ENCODE measurements at places on chromosomes 2 and 18.

- DNase-seq, result no peak
Measured at GRCh38 chr2:138979131-138979785, 199.1 kb upstream of the NXPH2 start.

DNA sequence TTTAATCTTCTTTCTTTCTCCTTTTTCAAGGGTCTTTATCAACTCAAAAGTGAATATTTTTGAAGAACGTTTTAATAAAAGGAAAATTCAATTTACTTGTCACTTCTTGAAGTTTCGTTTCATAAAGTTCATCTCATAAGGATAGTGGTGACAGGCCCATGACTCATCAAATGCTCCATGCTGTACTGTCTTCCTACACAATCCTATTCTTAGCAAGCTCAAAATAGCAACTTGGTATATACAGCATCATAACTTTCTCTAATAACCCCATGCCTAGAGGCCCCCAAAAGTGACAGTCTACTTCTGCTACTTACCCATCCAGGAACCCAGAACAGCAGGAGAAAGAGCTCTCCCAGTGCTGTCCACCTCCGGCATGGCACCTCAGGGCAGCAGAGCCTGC is 7.7 kb downstream of the FBXO15 start:
- no peak for DNase-seq

DNA sequence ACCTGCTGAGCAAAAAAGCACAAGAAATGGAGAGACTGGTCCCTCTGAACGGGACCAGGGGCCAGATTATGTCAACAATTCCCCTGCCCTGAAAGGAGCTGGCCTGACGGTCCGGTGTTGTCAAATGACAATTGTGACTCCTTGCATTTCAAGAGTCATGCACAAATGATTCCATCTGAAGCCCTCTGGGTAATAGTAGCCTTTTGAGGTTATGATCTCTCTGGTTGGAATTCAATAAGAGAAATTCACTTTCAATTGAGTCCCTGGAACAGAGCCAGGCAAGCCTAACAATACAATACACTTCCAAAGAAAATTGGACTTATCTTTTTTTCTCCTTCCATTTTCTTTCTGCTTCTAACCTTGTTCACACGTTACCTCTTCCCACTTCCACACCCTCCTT is 116.9 kb downstream of the C1D start:
- DNase-seq, result peak; percentile 65

- DNase-seq, result no peak
Measured at GRCh38 chr2:142307616-142308115, 176.8 kb upstream of the LRP1B start.

DNA sequence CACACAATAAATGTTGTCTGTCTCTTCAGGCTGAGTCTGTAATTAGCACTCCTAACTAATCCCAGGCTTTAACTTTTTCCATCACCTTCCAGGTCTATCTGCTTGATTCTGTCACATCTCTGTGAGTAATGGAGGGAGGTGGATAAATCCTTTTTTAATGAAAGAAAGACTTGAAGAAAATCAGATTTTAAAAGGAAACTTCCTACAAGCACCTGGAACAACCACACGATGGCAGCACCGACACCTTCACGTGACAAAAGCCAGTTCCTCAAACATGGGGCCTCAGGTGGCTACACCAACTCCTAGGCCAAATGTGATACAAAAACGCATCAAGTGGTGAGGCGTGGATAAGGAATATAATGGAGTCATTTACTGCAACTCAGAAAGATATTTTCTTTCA is 41.8 kb downstream of the TGFBRAP1 start:
- no peak for DNase-seq

GRCh38 chr2:220894069-220894468 is 678.0 kb downstream of the EPHA4 start:
- no peak for DNase-seq

GRCh38 chr2:18898271-18898670 is 308.9 kb upstream of the NT5C1B start:
- no peak for DNase-seq

GRCh38 chr2:200613692-200614091 is 27.9 kb downstream of the AOX1 start:
- no peak for DNase-seq

DNA sequence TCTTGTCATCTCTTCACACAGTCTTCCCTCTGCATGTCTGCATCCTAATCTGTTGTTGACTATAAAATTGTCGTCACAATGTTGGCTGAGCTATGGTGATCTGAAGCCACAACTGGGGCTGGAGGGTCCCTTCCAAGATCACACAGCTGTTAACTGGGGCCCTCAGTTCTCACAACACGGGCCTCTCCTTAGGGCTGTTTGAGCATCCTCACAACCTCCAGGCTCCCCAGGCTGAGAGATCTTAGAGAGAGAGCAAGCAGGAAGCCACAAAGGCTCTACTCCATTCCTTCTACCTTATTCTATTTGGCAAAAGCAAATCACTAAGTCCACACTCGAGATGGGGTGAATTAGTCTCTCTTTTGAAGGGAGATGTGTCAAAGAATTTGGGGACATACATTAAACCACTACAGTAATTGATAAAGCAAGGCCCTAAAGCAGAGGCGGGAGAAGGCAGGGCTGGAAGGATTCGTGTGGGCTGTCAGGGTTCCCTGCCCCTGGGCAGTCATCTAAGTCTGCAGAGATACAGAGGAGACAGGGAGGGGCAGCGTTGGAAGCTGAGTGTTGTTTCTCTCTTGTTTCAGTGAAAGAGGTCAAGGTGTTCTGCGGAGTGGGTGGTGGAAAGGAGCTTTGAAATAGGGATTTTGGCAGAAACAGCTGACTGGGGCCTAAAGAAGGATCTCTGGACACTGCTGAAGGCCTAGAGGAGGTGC is 15.9 kb downstream of the MYO7B start:
- DNase-seq, result no peak

GRCh38 chr2:88810017-88810416 is 118.5 kb downstream of the RPIA start:
- no peak for DNase-seq

DNA sequence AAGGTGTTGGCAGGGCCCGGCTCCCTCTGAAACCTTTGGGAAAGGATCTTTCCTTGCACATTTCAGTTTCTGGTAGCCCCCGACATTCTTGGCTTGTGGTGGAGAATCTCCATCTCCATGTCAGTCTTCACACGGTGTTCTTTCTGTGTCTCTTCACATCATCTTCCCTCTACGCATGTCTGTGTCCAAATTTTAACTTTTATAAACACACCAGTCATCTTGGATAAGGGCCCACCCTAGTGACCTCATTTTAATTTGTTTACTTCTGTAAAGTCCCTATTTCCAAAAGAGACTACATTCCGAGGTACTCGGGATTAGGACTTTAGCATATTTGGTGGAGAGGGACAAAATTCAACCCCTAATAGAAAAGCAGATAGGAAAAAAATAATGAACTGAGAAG is 138.4 kb downstream of the GALNT3 start:
- DNase-seq, result no peak

GRCh38 chr2:45018023-45018422 is 8.8 kb upstream of the SIX2 start:
- DNase-seq, result no peak

Data from NCI-H1105 treated with DMSO at 0.1 percent for 48 hours (cell line).